Stimulated activated CD4-positive, alpha-beta T cell treated with anti-CD3 and anti-CD28 coated beads, Interleukin-1b, Interleukin-23, amount 100 ng/mL, for 48 hours (primary cell): ENCODE measurements at places on chromosomes 2 and 18.
A peak's percentile ranks its signal among the peaks of the same experiment; 100 is the strongest.

GRCh38 chr2:86218124-86218523 is 18.9 kb downstream of the MRPL35 start:
- no peak for DNase-seq

GRCh38 chr2:177078416-177078815 is 134.2 kb upstream of the HNRNPA3 start:
- no peak for DNase-seq

DNA sequence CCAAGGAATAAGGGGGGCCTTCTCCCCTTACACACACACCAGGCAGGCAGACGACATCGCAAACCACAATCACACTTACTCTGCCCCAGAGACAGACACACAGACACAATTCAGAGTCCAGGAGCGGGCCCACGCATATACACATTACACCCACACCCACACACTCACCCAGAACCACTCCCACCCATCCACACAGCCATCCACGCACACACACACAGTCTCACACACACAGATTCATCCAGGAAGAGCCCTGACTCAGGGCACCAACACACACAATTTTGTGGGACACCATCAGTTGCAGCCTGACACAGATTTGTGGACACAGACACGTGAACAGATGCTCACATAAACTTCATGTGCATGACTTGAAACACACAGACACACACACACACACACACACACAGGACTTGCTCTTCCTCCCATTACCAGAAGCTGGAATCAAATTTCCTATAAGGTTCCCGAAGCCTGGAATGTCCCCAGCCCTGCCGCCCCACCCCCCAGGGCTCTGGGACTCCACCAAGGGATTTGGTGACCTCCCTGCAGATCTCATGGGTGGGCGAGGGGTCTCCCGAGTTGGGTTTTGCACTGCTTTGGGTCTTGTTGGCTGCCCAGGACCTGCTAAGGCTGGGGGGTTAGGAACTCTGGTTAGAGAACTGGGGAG is 23.5 kb downstream of the TNS1 start:
- DNase-seq = no peak

- peak; percentile 68 for DNase-seq
Observed at GRCh38 chr18:13137670-13138419, 80.7 kb upstream of the LDLRAD4 start.

DNA sequence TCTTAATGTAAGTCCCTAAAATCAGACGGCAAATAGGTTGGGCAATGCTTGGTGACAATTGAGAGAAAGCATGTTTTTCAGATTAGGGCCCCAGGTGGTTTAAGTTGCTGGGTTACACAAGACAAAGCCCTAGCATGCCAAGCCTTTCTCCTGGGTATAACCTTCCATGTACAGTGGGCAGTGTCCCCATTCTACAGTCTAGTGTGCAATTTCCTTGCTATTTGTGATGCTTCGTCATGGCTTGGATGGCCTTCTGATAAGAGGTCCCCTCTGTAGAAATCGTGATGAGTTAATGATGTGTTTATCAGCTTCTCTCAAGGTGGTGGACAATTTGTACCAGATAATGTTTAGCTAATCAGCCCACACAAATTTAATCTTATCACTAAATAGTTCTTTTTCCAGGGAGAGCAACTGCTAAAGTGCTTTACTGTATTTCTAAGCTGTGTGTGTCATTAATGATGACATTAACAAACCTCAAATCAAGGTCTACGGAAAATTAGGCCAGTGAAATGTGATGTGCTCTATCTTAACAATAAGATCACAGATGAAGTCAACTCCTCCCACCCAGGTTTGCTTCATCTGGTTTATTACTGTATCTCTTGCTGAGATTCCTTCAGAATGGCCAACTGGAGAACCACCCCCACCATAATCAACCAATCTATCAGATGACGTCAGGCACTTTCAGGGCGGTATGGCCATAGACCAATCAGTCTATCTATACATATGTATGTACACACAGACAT is 61.7 kb downstream of the PLB1 start:
- no peak for DNase-seq

- DNase-seq = no peak
Observed at GRCh38 chr2:143805666-143806065, 676.4 kb downstream of the ARHGAP15 start.

DNA sequence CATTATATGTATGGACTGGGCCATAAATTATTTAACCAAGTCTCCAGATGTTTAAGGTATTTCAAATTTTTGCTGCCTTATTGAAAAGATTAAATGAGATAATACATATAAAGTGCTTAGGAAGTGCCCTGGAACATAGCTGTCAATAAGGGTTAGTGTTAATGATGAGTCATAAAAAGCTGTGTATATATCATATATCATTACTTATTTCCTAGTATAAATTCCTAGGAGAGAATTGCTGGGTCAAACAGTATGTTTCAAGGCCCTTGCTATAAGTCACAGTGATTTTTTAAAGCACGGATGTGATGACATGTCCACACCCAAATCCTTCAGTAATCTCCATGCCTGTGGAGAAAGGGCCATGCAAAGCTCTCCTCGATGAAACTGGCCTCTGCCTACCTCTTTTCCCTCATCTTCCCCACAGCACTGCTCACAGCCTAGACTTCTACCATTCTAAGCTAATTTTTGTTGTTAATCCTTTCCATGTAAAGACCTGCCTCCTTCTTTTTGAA is 8.5 kb downstream of the ZNF2 start:
- no peak for DNase-seq

GRCh38 chr2:55165626-55166025 is 66.5 kb downstream of the CLHC1 start:
- DNase-seq = no peak
